Neural crest cell (in vitro differentiated cells): ENCODE measurements at places on chromosomes 4 and X. TPM values are rescaled to one million over a fixed set of nuclear protein-coding genes. Genes with fewer than 3 reads are reported as not detected.

Gene L1CAM
- 133 and 137 TPM in 2 replicates for total RNA-seq

Gene FAM149A
- total RNA-seq = 4.5 and 5.6 TPM in 2 replicates

- DNase-seq = no peak
Measured at GRCh38 chr4:67198727-67199126, 346.6 kb downstream of the CENPC start.

DNA sequence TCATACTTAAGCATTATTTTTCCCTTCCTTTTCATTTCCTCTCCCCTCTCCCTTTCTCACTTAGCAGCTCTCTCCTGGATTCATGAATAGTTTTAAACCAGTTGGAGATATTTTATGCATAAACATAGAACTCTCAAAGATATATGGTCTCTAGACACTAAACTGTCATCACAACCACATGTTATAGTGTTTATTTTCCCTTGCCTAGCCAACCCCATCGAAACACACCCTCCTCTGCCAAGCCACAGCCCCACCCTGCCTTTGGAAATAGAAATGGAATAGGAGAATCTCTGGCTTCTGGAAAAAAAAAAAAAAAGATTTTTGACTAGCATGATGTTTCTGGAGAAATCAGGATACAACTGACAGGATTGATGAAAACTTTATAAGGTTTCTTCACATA is 64.8 kb upstream of the RBPJ start:
- no peak for DNase-seq

Gene HMX1
- total RNA-seq = 0.91 and 1.1 TPM in 2 replicates

GRCh38 chr4:167218022-167218608 is 16.2 kb downstream of the SPOCK3 start:
- no peak for DNase-seq

DNA sequence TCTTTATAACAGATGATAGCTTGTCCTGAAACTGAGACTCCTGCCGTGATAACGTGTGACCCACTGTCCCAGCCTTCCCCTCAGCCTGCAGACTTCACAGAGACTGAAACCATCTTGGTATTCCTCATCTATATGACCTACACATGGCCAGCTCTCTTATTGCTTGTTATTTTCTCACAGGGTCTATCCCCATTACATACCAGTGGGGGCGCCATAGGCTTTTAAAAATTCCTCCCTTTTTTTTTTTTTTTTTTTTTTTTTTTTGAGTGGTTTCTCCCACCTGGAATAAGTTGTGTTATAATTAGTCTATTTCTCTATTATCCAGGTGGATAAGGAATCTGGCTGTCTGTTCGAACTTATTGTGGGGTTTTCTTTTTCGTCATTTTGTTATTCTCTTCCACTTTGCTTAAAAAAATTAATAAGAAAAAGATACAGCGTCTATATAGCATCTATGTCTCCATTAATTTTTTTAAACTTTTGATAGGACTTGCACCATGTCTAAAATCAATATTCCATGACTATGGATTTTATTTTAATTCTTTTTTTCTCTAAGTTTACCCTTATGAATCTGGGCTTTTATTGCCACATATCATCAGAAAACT is 47.2 kb downstream of the GYG2 start:
- no peak for DNase-seq

DNA sequence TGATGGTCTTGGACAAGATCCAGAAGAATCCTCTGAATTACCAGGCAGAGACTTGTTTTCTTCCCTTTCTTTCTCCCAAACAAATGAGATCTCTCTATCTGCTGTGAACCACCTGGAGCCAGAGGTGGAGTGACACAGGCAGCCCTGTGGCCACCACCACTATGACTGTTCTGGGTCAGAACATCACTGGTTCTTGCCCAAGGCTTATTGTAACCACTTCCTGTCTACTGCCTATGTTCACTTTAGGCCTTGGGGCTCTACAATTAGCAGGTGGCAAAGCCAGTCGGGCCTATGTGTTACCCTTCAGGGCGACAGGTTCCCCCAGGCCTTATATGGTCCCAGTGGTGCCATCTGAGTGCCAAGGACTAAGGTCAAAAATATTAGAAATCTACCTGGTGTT is 161.2 kb downstream of the GLUD2 start:
- DNase-seq = no peak

DNA sequence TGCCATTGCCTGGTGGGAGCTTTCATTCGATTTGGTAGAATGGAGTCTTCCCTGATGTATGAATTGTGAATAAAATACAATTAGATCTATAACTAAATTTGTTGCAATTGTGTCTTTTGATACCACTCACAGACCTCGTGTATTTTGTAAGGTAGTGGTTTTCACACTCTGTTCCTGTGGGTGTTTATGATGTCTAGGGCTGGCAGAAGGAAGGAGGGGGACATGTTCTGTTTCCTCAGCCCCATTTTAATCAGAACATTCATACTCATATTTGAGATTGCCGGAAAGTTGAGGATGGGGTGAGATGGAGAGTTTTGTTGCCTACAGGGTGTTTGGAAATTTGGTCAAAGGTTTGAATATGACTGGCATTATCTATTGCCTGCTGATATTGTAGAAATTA is 42.9 kb downstream of the PTTG2 start:
- DNase-seq = no peak
